ENCODE measurements at places on chromosomes 16 and 17. TPM values are rescaled to one million over a fixed set of nuclear protein-coding genes. Genes with fewer than 3 reads are reported as not detected.

The ITGAD gene
- total RNA-seq: not detected

The SLC43A2 gene
- total RNA-seq: 6.0 TPM

The SSTR5 gene
- not detected for total RNA-seq

The NETO2 gene
- 15.2 TPM for total RNA-seq

The ZFHX3 gene
- total RNA-seq: 11.5 TPM

The NUPR1 gene
- 18.3 TPM for total RNA-seq

The C16orf54 gene
- not detected for total RNA-seq

The HBM gene
- total RNA-seq: not detected

The DOC2A gene
- total RNA-seq: 6.9 TPM

The TMC5 gene
- total RNA-seq: 3.1 TPM

The SLC35G6 gene
- total RNA-seq: not detected

The RPS15A gene
- 2,370 TPM for total RNA-seq

DNA sequence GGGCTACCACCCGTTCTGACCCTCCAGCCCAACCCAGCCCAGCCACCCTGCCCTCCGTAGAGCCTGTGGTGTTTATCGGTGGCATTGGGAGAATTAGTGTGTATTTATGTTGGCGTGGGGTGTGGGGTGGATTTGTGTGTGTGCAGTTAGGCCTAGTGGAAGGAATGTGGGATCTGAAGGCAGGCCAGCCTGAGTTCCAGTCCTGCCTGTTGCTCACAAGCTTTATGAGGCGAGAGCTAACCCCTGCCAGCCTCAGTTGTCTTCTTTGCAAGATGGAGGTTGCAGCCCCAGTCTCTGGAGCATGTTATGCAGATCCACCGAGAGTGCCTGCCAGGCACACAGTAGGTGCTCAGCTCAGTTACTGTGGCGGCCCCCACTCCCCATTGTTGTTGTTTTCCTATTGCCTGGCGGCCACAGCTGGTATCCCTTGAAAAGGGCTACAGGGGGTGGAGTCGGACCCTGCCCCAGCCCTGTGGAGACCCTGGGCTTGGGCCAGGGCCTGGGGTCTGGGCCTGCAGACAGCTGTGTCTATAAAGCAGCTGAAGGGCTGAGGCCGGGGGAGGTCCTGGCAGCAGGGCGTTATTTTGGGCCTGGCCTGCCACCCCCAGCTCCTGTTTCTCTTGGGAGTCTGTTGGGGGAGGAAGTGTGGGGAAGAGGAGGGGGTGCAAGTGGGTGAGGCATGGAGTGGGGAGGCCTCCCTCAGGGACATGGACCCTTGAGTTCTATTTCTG is 5.1 kb downstream of the ERBB2 start:
- DNase-seq: no peak

GRCh38 chr16:88495268-88495772 is 42.2 kb downstream of the ZFPM1 start:
- DNase-seq: no peak

DNA sequence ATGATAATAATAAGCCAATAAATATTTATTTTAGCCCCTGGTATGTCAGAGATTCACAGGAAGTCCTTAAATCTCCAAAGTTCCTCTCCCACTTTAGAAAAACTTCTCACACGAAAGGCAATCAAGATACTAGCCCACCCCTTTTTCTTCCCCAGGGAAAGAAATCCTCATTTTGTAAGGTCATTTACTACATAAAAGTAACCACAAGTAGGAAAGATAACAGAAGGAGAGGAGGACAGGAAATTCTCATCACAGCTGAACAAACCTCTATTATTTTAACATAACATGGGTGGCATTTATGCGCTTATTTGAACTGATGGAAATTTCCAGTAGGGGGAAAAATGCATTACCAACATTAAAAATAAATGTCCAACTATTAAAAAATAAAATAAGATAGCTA is 3.4 kb downstream of the FAM222B start:
- DNase-seq: no peak

DNA sequence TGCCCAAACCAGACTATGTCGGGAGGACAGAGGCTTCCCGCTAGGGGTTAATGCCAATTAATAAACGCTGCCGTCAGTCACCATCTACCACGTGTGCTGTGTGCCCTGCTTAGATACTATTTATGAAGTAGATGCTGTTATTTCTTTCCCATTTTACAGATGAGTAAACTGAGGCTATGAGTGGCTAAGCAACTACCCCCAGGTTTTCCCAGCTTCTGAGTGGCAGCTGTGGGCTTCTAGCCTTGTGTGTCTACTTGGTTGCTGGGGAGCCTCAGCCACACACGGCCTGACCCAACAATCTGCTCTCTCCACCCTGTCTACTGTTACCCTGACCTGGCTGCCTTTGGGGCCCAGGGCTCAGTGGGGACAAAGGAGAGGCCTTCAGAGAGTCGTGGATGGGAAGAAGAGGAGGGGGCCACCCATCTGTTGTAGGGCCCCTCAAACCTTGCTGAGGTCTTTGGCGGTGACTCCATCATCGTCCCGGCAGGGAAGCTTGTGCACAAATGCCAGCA is 7.1 kb downstream of the GIT1 start:
- no peak for DNase-seq

- no peak for DNase-seq
Measured at GRCh38 chr16:87822108-87822970, 47.0 kb downstream of the SLC7A5 start.

- DNase-seq: no peak
Measured at GRCh38 chr17:28189667-28190066, 129.3 kb upstream of the TMEM97 start.

DNA sequence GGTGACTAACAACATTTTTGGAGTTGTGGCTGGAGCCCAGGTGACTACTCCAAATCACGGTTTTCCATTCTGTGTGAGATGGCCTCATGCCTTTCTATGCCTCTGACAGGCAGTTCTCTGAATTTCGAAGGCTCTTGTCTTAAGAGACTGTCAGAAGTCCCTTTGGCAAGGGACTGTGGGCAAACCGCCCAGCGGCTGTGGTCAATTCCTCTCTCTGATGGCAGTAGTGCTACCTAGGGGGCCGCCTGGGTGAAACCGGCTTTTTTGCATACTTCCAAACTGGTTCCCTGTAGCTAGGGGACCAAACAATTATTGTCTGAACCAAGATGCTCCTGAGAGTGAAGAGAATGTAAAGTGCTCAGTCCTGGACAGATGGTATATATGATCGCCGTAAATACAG is 86.3 kb downstream of the SDR42E1 start:
- DNase-seq: no peak

GRCh38 chr17:57899391-57899790 is 49.5 kb upstream of the MRPS23 start:
- no peak for DNase-seq

DNA sequence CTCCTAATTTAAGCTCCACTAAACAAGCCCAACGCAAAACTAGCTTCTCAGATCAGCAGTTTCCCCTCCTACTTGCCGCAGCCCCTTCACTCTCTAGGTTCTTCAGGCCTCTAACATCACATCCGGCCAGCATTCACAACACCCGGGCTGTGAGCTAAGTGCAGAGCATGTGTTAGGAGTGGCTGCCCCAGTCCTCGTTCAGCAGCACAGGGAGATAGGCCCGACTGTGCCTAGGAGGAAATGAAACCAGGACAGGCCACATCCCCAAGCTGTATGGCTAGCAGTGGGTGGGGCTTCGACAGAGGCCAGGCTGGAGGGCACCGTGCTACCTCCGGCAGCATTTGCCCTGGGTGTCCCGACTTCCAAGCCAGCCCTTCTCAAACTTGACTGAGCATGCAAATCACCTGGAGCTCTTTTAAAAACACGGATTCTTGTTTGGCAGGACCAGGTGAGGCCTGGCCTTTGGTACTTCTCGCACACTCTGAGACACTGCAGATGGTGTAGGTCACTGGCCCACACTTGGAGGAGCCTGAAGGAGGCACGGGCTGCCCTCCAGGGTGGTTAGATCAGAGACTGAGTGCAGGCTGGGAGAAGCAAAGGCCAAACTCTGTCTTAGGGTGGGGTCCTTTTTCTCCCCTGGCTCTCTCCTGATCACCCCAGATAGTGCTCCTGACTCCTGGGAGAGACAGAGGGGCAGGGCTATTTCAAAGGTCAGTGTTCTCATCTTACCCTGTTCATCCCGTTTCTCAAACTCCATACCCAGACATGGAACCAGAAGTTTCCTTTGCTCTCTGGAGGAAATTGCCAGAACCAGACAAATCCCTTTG is 202.0 kb downstream of the C16orf78 start:
- DNase-seq: peak; percentile 19

- DNase-seq: peak; percentile 19
Measured at GRCh38 chr17:59558953-59559352, 6.5 kb upstream of the DHX40 start.

- no peak for DNase-seq
Measured at GRCh38 chr17:48726916-48727286, 1.6 kb downstream of the HOXB13 start.

GRCh38 chr16:54993106-54993895 is 62.6 kb downstream of the IRX5 start:
- DNase-seq: no peak

DNA sequence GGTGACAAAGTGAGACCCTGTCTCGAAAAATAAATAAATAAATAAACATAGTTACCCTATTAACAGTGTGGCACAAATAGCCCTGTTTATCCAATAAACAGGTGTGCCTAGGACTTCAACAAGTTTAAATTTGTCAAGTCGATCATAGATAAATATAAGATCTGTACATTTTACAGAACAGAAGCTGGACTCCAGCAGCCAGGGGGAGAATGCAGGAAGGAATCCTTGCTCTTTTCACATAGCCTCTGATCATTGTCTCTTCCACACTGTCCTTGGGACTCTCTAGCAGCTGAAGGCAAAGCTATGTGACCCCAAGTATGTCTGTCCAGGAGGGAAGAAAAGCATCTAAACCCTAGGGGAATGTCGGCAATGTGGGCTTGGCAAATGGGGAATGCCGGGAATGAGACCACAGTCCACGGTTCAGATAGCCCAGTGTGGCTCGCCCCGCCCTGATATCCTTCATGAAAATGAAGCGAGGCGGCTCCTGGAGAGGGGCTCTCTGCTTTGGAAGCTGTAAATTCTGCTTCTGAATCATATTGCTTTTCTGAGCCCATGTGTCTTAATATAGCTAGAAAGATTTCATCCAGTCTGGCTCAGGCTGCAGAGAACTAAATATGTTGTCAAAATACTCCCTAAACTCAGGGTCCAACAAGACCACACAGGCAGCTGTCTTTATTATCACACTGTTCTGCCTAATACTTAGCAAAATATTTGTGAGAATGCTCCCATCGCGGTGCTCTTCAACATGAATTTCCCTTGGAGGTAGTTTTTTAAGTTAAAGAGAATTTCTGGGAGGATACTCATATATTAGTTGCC is 24.9 kb upstream of the GRB2 start:
- DNase-seq: peak; percentile 66

DNA sequence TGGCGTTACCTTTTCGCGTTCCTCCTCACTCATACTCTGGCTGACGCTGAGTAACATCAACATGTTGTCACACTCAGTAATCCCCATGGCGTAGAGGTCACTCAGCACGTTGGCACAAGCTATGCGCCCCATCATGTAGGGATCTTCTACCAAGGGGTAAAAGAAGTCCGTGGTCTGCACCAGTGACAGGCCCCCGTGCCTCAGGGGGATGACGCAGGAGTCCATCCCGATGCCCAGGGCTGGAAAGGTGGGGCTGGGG is 596 bp downstream of the SEPHS2 start:
- DNase-seq: no peak

GRCh38 chr16:81482329-81483063 is 37.9 kb downstream of the CMIP start:
- no peak for DNase-seq

- no peak for DNase-seq
Measured at GRCh38 chr17:18194804-18195203, 11.2 kb downstream of the ALKBH5 start.

- no peak for DNase-seq
Measured at GRCh38 chr16:78773706-78774105, 674.3 kb downstream of the WWOX start.
